ENCODE measurements at places on chromosomes 2 and 18.

- DNase-seq, result no peak
Measured at GRCh38 chr2:23767876-23768621, 158.9 kb downstream of the ATAD2B start.

DNA sequence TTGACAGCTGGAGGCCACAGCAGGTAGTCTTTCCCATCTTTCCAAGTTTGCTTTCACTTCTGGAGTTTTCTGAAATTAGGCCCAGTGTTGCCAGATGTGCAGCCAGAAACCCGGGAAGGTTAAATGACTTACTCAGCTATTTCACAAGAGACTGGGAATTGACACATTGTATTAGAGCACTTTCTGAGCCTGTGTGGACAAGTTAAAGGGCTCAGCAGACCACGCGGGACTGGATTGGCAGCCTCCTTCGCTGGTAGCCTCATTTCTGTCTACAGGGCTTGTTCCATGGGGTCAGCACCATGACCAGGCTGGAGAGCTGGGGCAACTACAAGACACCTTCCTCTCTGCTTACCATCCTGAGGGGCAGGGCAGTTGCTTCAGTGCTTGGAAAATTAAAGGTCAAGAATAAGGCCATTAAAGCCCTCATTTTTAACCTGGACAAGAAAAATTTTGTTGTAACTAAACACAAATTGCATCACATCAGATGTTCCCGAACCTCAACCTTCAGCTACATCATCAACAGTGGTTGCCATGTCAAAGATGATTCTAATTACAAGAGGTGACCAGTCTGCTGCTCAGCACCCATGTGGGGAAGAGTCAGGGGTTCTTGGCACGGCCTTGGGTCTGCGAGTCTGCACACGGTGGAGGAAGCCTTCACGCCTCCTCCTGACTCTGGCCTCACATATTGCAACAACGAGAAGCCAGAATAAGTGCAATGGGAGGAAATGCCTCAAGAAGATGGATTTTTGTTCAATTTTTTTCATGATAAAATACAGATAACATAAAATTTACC, 279.5 kb upstream of the RAB6C start:
- no peak for DNase-seq

- no peak for DNase-seq
Measured at GRCh38 chr18:63890950-63891304, 3.4 kb downstream of the SERPINB2 start.

DNA sequence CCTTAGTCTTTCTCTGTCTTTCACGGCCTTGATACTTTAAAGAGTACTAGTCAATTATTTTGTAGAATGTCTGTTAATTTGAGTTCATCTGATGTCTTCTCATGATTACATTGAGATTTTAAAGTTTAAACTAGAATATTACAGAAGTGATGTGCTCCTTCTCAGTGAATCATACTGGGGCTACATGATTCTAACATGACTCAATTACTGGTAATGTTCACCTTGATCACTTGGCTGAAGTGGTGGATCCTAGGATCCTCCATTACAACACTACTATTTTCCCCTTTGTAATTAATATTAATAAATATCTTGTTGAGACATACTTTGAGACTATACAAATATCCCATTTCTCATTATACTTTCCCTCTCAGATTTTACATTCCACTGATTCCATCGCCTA, 148.5 kb downstream of the CAMKMT start:
- DNase-seq, result no peak

DNA sequence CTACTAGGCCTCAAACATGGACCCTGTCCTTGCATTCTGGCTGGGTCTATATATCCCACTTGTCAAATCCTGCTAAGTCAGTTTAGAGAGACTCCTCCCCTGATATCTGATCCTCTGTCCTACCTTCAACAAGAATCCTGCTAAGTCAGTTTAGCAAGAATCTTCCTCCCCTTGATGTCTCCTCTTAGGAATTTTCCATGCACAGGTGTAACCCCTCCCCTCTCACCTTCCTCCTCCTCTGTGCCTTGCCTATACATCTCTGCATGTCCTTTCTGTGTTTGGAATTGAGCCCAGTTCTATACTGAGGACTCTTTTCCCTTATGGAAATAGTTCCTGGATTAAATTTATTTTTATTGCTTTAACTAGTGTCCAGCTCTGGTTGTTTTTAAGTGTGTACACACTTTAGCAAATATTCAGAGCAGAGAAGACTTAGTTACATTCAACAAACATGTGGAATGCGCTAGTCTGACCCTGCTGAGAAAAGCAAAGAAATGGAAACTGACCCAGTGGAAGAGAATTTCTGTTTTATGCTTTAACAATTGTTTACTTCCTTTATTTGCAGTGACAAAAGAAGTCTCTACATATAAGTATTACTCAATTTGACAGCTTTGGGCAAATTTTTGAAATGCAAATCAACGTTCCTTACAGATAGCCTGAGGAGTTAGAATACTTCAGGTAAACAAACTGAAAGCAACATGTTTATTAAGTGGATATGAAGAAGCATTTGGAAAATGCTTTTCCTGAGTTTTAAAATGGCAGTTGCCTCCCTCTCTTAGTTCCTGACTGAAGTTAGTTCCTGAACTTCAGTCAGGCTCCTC, 80.6 kb downstream of the RIT2 start:
- DNase-seq, result no peak

GRCh38 chr2:75596784-75597183, 36.0 kb upstream of the EVA1A start:
- DNase-seq, result no peak

GRCh38 chr2:69559442-69560146, 83.9 kb downstream of the AAK1 start:
- DNase-seq, result no peak

DNA sequence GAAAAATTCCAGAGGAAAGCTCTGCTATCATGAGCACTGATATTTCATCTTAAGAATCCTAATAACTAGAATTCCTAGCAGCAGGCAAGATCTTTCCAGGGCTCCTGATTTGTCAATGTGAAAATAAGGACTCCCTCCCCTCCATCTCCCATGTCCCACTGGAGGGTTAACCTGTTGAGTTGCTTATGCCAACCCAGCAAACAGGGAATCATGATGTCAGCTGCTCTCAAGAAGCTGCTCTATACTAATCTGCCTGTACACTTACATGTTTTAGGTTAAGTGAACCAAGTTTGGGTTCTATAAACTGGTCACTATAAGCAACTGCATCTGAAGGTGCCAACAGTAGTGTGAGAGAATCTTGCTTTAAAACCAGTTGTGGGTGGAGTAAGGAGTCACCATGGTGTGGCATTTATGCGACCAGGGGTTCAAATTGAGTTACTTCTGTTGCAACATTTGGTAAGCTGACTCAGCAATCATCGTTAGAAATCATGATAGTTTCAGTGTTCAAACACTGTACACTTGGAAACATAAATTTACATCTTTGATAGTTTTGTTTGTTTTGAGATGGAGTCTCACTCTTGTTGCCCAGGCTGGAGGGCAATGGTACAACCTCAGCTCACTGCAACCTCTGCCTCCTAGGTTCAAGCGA, 53.4 kb downstream of the STK25 start:
- no peak for DNase-seq

DNA sequence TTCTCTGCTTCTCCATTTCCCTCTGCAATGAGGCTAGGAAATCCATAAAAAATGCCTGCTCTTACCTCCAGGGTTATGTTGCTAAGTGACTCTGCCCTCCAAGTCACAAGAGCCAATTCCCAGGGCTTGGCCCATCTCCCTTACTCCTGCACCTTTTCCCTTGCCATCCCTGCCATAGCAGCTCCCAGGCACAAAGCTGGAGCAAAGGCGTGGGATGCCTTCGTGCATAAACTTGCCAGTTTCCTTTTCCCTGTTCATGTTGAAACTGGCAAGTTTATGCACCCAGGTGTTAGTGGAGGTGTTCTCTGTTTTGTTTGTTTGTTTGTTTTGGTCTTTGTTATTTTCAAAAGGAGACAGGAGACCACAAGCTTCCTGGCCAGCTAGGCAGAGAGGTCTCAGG, 195.1 kb downstream of the ACKR3 start:
- no peak for DNase-seq

DNA sequence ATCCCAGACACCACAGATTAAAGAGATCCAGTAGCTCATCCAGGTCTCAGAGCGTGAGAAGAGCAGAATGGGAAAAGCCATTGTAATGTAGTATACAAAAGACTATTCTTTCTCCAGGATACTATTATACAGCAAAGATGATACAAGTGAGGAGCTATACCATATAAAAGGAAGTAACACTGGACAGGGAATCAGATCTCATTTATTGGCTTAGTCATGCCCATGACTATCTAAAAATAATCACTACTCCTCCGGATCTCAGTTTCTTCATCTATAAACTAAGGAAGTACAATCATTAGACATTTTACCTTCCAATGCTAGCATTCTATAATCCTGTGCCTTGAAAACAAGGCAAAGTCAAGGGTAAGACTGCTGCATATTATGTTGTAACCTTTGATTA, 19.4 kb downstream of the KRCC1 start:
- DNase-seq, result no peak

DNA sequence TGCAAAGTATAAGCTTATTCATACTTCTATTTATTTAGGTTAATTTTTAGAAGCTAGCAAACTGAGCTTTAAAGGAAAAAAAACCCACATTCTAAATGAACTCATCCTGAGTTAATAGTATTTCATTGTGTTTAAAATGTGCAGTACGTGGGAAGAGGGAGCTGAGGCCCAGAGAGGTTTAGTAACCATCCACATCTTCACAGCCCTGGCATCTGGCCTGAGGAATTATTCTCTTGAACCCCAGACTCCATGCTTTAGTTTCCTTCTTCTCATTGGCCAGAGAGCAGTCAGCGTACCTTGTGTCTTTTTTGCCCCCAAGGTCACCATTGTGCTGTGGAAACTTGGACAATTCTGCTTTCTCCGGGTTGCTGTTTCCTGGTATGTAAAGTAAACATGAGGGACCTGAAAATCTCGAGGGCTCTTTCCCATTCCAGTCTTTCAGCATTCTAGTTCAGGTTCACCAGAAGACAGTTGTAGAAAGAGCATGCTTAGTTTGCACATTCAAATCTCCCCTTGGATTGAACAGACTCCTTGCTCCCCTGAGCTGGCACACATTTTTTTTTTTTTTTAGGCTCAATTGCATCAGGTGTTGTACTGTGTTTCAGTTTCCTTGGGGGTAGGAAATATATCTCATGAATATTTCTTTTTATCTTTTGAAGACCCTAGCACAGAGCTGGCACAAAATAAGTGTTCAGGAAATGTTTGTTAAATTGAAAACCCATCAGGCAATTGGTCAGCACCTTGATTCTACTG, 81.4 kb downstream of the MYCN start:
- DNase-seq, result no peak

DNA sequence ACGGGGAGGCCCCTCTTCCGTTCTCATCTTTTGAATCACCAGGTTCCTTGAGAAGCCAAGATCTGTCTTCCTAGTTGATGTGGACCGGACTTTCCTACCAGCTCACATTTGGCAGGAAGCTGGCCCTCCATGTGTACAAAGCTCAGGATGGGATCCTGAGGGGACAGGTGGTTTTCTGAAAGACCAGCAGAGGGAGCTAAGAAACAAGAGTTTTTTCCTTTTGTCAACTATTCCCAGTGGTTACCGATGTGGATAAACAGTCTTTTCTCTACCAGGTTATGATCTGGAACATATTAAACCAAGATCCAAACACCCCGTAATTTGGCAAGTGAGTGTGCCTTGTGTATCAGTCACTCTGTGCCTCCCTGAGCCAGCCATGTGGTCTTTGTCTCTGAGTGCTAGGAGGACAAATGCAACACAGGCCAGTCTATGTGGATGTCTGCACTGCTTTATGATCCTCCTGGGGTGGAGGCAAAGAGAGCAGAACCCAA, 25.1 kb upstream of the ARHGAP25 start:
- no peak for DNase-seq

GRCh38 chr18:58264840-58265239, 220.8 kb downstream of the NEDD4L start:
- DNase-seq, result no peak

DNA sequence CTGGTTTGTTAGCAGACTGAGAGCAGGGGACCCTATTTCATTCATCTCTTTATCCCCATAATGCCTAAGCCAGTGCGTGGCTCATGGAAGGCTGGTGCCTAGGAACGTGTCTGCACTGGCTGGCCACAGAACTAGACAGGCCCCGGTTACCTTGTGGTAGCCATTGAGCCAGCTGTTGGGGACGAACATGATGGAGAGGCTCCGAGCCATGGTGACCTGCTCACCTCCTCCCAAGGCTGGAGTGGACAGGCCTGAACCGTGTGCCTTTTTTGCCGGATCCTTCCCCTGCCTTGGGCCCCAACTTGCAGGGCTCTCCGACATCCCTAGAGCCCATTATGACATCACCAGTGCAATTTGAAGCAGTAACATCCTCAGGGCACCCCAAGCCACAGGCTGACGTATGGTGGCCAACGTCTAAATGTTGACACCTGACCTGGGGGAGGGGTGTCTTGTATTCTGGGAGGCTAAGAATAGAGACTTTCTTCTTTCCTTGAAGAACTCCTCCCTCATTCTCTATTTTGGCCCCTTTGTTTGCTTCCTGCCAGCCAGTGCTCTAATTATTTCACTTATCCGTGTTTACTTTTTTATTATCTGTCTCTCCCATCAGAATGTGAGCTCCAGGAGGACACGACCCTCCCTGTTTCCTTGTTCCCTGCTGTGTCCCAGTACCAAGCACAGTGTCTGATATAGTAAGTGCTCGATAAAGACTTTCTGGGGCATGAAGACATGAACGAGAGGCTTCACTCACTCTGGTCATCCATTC, 12.2 kb upstream of the DNPEP start:
- no peak for DNase-seq

- no peak for DNase-seq
Measured at GRCh38 chr2:159003555-159003954, 35.1 kb downstream of the TANC1 start.

GRCh38 chr2:233456934-233457333, 102.6 kb downstream of the DGKD start:
- DNase-seq, result no peak
